ENCODE measurements at places on chromosomes 2 and 18.
A peak's percentile ranks its signal among the peaks of the same experiment; 100 is the strongest.

DNA sequence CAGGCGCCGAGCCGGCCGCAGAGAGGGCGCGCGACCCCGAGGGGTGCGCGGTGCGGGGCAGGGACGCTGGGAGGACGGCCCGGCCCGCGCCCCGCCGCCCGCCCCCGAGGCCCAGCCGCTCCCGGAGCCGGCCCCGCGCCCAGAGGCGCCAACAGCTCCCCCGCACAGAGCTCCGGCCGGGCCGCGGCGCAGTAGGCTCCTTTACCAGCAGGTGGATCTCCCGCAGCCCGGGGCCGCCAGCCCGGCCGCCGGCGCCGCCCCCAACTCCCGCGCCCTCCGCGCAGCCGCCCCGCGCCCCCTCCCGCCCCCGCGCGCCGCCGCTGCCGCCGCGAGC is 258 bp downstream of the MGAT4A start:
- no peak for DNase-seq

- DNase-seq = no peak
Observed at GRCh38 chr2:149357058-149357457, 26.7 kb downstream of the LYPD6 start.

DNA sequence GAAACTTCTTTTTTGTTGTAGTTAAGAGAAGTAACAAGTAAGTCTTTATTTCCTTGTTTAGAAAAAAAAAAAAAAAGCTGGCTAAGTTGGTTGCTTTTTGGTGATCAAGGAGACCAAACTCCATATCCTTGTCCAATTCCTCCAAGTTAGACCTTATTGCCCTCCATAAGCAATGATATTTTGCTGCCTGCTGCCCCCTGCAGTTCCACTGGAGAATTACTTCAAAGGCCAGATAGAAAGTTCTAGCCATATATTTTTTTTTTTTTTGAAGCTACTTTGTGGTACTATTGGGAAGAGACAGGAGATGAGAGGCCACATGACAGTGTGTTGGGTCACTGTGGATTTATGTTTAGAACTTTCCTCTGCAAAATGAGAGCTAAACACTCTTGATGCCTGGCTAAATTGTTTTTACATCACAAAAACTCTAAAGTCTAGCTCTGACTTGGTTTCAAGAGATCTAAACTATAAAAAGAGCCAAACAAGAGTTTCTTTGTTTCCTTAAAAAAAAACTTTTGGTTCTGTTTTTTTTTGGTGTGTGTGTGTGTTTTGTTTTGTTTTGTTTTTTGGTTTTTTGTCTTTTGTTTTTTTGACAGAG is 80.7 kb upstream of the RASGRP3 start:
- peak; percentile 3 for DNase-seq

GRCh38 chr18:74204526-74205152 is 56.3 kb downstream of the TIMM21 start:
- no peak for DNase-seq

DNA sequence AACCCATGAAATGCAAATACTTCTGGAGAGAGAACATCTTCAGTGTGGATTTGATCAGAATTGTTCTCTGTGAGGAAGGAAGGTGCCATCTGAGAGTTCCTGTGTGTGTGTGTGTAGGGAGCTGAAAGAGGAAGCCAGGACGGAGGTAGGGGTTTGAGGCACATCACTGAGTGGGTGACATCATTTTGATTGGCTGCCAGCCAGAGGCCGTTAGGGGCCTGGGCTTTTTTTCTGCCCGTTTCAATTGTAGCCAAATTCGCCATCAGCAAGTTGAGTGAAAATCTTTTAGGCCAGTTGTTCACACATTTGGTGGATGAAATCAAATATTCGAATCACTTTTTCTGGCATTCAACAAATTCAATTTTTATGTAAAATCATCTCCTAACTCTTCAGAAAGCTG is 48.9 kb downstream of the TSN start:
- no peak for DNase-seq

Measured in stimulated activated CD8-positive, alpha-beta memory T cell treated with anti-CD3 and anti-CD28 coated beads, Interleukin-4, amount 100 ng/mL, for 1 hour (primary cell).